Stimulated activated CD4-positive, alpha-beta T cell treated with anti-CD3 and anti-CD28 coated beads, Interleukin-1b, Interleukin-23, amount 100 ng/mL, for 1 hour (primary cell): ENCODE measurements at places on chromosomes 3 and 15.

GRCh38 chr3:111582120-111582474 lies 13.0 kb downstream of the ZBED2 start:
- no peak for DNase-seq

GRCh38 chr3:99647081-99647480 lies 8.7 kb downstream of the COL8A1 start:
- no peak for DNase-seq

DNA sequence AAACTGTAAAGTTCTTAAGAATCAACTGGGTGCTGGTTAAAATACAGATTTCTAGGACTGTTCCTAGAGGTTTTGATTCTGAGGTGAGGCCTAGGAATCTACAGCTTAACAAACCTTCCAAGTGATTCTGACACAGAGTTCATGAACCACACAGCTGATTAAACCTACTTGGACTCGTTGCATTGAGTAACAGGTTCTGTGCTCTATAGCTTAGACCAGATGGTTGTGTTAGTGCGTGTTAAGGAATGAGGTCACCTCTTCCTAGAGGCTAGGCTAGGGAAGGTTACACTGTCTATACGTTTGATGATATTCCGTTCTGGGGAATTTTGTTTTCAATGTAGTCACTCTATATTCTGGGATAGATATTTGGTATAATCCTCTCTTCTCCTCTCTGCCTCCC lies 21.9 kb downstream of the EID1 start:
- no peak for DNase-seq

- DNase-seq: no peak
Observed at GRCh38 chr3:169886671-169887070, 16.9 kb upstream of the LRRC31 start.

DNA sequence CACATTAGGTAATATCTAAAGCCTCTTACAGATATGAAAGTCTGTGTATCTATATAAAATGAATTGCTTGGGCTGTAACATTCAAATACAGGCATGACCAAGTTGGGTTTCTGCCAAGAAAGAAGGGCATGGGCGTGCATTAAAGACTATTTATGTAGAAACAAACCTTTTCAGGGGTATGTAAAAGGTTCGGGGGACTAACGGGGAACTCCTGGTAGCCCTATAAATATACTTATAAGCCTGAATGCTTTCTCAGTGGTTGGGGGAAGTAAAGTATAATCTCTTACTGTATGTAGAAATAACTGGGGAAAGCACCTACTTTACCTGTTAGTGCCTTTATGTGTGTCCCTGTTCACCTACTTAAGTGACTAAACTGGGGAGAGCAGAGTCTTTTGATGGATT lies 154.5 kb upstream of the TBL1XR1 start:
- no peak for DNase-seq

DNA sequence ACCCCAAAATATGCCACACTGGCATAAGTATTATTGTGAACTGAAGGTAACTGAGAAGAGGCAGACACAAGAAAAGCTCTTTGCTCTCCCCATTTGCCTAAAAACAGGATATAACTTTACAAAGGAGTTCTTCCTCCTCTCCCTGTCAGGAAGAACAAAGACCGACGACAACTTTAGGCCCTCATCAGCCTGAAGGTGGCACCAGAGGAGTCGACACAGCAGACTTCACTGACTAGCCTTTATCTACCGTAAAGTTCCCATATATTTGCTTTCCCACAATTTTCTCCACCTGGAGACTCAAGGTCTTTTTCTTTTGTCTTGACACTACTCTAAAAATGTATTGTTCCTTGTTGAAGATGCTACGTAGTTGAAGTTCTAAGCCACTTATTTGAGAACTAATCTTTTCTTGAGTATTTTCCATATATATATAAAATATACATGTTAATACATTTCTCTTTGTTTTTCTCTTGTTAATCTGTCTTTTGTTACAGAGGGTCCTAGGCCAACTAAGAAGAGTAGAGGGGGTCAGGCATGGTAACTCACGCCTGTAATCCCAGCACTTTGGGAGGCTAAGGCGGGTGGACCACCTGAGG lies 16.2 kb upstream of the XIRP1 start:
- DNase-seq: no peak

- no peak for DNase-seq
Observed at GRCh38 chr3:172271386-172271976, 176.8 kb downstream of the GHSR start.

DNA sequence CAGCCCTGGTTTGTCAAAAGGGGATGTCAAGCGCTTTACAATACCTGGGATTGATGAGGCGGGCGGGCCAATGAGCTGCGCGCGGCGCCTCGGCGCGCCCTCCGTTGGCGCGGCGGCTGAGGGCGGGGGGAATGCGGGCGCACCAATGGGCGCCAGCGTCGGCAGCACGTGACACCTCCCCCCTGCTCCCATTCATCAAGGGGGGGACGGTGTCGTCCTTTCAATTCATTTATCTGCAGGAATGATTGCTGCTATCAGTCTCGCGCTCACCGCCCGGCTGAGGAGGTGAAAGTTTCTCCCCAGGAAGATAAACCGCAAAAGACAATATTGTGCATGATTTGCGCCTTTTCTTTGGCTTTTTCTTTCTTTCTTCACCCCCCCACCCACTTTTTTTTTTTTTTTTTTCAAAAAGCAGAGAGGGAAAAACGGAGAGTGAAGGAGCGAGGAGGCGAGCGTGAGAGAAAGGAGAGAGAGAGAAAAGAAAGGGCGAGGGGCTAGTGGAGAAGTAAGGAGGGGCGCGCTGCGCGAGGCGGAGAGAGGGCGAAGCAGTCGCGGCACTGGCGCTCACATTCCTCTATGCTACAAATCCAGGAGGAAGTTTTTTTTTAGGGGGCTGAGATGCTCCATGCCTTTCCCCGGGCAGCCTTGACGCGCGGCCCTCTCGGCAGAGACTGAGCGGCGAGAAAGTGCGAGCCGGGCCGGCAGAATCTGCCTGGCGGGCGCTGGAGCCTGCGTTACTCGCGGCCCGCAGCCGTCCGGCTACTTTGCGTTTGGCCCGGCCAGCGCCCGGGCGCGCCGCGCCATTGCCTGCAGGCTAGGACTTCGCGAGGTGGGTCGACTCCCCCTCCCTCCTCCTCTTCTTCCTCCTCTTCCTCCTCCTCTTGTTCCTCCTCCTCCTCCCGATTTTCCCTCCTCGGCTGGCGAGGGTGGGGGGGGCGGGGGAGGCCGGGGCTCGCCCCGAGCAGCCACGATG lies at the start of gene ZIC1:
Gene ZIC1, plus strand, starts transcription at position 223 of the 973 bp plus-strand sequence. Its CDS starts 748 bp downstream, at position 971.
- no peak for DNase-seq

DNA sequence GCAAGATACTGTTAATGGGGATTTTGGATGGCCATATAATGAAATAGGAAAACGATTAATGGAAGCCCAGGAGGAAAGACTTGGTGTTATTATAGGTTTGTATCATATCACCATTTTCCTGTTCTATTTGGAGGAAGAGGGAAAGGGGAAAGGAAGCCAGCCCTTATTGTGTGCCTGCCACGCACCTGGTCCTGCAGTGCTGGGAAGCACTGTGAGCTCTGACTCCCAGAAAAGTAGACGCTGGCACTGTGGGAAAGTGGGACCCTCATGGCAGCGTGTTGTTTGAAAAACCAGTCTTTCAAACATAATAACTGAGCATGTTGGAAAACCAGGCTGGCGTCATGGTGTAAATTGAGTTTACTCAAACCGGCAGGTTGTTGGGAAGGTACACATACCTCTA lies 22.0 kb downstream of the CGNL1 start:
- no peak for DNase-seq

DNA sequence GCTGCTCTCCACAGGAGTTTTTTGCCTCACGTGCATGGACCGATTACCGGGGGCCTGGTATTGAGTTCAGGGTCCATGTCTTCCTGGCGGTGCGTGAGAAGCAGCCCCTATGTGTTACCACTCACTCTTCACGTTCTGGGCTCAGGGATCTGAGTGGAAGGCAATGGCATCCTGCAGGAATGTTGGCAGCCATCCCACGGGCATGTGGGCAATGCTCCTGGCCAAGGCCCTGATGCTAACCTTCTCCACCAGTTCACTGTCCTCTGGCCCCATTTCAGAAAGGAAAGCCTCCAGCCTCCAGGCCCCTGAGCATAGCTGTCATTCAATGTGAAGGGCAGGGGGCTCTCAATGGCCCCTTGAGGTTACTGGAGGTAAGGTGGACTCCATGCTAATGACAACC lies 43.0 kb upstream of the KY start:
- no peak for DNase-seq

GRCh38 chr3:151085227-151085888 lies at the start of gene MED12L:
MED12L (plus strand) TSS chr3:151085664; CDS start chr3:151086927, 1,263 bp downstream.
- DNase-seq: no peak

DNA sequence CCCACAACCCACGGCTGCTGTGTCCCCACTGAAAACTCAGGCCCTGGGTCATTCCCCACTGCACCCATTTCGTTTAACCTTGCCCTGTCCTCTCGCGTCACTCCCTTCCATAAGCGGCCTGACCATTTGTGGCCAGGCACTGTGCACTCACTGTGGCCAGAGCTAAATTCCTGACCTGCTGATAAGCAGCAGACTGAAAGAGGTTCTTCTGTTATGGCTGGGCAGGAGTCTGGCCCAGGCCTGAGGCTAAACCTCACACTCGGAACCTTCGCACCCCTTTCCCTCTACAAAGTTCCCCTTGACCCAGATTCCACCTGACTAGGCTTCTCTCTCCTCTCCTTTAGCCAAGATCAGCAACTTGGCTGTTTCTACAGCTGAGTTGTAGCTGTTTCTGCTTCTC lies 62.3 kb downstream of the ADAMTS17 start:
- no peak for DNase-seq

GRCh38 chr3:38645601-38646000 lies 3.9 kb downstream of the SCN5A start:
- DNase-seq: no peak

- DNase-seq: no peak
Observed at GRCh38 chr3:111737047-111737705, 121.9 kb upstream of the PHLDB2 start.

- DNase-seq: no peak
Observed at GRCh38 chr3:106714400-106714799, 662.8 kb upstream of the CCDC54 start.

GRCh38 chr3:8457039-8457438 lies 44.6 kb upstream of the LMCD1 start:
- no peak for DNase-seq

- DNase-seq: no peak
Observed at GRCh38 chr15:59501597-59501996, 63.6 kb downstream of the FAM81A start.

GRCh38 chr3:24254649-24255048 lies 240.0 kb downstream of the THRB start:
- DNase-seq: no peak

GRCh38 chr3:152113992-152114651 lies 154.6 kb upstream of the MBNL1 start:
- DNase-seq: no peak

DNA sequence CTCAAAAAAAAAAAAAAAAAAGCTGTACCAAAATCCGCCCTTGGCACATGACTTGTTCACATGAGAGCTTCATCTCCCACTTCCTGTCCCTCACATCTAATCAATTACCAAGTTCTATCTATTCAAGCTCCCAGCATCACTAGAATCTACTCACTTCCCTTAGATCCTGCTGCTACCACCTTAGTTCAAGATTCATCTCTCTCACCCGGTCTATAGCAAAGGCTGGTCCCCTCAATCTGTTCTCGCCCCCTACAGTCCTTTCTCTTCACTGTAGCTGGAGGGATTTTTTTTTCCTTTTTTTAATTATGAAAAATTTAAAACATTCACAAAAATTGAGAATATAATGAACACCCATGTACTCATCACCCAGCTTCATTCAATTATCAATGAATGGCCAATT lies 16.7 kb upstream of the GPR160 start:
- DNase-seq: no peak
